ENCODE measurements at places on chromosomes 7 and 10.

GRCh38 chr10:43244783-43245182 lies 22.1 kb downstream of the RASGEF1A start:
- no peak for DNase-seq

DNA sequence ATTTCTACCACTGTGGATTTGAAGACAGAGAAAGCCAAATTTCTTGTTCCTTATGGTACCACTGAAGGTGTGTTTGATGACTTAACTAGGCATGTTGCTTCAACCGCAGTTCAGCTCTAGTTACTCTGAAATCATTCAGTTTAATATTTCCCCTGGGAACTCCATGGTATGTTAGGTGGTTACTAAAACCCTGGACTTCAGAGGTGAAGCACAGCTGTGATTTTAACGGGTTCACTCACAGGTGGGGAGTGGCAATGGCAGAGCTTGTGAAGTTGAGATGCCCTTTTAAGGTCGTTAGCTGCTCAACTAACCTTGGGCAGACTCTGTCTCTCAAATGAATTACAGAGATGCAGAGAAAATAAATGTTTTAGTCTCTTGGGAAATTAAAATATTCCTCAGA lies 163.6 kb upstream of the PHYHIPL start:
- no peak for DNase-seq

DNA sequence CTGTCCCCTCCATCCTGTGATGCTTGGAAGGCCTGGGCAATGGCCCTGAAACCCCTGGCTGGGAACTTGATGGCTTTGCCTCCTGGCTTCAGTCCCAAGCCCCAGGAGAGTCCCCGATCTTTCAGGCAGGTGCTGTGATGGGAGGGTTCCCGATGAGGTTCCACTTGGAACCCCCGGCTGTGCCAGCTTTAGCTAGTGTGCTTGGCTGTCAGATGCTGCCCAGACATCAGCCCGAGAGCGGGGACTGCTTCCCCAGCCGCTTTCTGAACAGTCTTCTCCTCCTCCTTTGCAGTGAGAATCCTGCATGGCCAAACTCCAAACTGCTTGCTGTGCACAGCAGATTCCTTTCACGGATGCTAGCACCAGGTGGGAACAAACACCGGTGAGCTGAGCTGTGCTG lies 58.1 kb downstream of the PKD1L1 start:
- no peak for DNase-seq

DNA sequence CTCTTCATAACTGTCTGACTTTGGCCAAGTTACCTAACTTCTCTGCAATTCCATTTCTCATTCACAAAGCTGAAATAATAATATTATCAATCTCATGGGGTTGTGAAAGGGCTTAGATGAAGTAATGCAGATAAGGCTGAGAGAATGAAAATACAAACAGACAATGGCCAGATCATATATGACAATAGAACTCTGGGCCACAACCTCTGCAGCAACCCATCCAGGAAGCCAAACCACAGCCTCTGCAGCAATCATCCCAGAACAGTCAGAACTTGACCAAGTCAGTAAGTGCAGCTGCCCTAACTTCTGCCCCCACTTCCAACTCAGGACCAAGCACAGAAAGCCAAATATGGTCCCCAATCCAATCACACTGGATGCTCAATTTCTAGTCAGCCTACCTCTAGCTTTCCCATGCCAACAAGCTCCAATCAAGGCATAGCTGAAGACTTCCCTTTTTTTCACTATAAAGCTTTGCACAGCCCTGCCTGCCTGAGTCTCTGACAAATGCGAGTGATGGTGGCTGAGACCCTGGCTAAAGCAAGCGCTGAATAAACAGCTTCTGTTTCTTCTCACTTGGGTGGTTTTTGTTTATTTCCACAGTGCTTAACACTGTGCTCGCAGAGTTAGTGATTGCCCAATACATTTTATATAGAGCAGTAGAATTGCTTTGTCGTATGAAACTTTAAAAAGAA lies 34.8 kb upstream of the TNPO3 start:
- DNase-seq: no peak

DNA sequence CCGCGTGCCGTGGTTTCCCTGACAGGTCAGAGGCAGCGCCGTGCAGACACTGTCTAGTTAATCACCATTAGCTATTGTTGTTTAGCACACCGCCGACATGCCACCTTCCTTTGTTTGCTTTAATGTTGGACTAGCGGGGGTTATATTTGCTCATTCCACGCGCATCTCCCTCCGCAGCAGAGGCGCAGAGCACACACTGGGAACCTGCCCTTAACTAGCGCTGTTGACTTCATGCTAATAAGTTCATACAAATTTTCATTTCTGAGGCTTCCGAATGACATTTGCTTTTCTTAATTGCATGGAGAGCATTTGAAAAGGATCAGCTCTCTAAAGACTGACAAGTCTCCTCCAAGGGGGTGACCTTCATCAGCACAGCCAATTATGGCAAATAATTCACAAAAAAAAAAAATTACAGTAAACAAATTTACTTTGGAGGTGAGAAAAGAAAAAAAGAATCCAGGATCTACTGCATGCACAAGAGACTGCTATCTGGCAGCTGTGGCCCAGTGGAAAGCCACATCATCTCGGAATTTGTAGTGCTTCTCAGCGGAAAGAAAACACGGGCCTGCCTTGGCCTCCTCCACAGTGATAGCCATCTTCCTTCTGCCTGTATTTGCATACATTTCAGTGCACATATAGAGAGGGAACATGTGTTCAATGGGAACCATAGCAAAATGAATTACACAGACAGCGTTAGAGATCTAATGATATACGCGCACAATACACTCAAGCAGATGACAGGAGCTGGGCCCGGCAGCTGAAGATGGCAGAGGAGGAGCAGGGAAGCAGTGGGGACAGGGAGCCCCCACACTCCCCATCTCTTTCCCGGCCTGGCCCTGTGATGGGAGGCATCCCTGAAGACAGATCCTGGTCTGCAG lies 94.2 kb downstream of the EBF3 start:
- DNase-seq: no peak

DNA sequence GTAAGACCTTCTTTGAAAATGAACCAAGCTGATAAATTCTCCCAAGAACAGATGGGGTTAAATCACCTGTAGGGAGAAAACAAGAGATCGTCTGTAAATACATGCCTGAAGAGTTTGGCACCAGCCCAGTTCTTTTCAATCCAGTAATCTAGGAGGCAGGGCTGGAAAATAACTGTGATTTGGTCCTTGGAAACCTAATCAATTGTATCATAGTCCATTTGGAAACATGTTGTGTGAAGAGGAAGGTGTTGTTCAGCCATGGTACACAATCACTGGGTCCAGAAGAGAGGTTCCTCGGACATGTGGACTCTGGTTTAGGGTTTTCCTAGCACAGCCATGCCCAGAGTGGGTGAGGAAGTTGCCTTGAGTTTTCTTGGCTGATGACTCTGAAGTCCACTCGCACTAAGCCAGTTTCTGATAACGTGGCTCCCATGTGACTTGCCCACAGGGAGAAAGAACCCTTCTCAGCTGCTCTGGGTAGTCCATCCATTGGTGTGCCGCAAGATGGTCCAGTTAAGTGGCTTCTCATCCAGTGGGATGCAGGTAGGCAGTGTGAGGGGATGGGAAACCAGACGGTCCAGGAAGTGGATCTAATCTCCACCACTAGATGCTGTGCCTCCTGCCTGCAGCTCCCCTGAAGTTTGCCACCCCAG lies 5.1 kb downstream of the BLNK start:
- DNase-seq: no peak

GRCh38 chr10:25627606-25628005 lies 306.4 kb upstream of the MYO3A start:
- no peak for DNase-seq

- no peak for DNase-seq
These were observed 55.6 kb upstream of the BET1 start for GRCh38 chr7:94059746-94060145.

DNA sequence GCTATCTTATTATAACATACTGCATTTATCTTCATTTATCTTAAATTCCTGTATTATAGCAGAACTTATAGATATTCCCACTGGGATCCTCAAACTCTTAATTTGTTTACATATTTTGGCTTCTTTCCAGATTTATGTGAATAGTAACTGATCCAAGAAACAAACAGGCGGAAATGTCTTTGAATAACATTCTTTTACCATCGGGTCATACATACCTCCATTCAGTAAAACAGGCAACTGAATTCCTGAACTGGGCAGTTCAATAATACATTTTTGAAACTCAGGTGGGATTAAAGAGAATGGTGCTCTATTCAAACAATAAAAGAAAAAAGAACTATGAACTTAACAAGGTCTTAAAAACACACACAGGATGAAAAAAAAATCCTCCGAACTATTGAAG lies 337.4 kb downstream of the CRPPA start:
- DNase-seq: no peak

DNA sequence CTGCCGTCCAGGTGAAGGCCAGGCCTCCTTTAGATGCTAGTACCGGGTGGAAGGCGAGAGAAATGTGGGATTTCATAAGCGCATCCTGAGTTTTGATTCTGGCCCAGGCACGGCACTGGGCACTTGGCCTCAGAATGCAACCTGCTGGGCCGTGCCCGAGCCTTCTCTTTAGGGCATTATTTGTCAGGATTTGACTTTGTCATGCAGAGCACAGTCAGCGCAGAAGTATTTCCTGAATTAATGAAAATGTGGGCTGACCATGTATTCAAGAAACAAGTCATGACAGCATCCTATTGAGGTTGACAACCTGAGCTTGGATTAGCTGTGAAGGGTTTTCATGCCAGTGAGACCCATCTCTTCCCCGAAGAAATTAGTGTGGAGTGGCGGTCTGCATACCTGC lies 34.4 kb downstream of the RCC1L start:
- DNase-seq: no peak

DNA sequence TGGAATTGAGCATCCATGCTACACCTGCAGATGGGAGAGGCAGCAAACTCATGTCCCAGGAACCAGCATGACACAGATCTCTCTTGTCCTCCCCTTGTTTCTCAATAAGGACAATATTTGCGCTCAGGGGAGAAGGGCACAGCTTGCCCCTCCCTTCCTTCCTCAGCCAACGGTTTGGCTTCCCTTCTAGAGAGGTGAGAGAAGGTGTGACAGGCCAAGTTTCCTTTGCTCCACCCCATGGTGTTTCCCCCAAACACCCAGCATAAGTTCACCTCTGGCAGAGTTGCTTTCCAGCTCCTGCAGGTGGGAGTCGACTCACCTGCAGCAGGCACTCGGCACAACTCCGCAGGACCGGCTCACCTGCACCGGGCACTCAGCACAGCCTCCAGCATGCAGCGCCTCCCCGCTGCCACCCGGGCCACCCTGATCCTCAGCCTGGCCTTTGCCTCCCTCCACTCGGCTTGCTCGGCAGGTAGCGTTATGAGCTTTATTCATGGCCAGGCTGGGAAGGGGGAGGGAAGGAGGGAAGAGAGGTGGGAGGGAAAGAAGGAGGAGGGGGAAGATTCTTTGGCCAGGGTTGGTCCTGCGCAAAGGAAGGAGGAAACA lies at the start of the genes ATP6V0A4 and TMEM213:
ATP6V0A4 (minus strand) TSS at position 482 of the 606 bp plus-strand sequence. CDS start 26,949 bp downstream, outside the sequence.
TMEM213 (plus strand) TSS at position 280 of the 606 bp plus-strand sequence; CDS start at position 391, 111 bp downstream.
- DNase-seq: no peak

- DNase-seq: peak; percentile 22
These were observed 59.2 kb downstream of the WIPF3 start for GRCh38 chr7:29865526-29865925.

DNA sequence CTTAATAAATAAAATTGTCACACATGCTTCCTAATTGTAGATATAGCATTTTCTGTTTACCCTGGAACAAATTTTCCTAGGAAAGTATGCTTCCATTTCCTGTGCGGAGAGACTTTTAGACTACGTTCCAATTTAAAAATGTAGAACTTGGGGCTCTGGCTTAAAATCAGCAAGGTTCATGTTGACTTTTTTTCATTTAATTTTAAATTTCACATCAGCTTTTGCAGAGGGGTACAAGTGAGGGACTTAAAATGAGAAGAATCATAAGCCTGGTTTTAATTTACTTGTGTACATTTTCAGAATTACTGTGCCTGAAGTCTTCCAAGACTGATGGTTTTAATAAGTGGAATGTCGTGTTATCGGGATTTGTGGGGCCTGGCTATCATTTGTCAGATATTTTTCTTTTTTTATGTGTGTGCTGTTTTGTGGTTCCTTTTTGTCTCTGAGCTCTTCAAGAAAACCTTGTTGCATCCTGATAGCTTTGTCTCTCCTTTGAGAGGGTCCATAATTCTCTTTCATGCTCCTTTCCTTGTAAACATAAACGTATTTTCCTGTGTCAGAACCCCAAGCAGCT lies 8.8 kb upstream of the ATRNL1 start:
- DNase-seq: no peak

DNA sequence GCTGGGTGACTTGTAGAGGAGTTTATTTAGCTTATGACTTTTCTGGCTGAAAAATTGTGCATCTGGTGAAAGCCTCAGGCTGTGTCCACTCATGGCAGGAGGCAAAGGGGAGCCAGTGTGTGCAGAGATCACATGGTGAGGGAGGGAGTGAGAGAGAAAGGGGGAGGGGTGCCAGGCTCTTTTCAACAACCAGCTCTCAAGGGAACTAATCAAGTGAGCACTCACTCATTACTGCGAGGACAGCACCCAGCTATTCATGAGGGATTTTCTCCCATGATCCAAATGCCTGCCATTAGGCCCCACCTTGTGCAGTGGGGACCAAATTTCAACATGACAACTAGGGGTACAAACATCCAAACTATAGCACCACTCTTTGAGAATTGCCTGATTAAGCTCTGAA lies 590.2 kb downstream of the MAGI2 start:
- DNase-seq: no peak

DNA sequence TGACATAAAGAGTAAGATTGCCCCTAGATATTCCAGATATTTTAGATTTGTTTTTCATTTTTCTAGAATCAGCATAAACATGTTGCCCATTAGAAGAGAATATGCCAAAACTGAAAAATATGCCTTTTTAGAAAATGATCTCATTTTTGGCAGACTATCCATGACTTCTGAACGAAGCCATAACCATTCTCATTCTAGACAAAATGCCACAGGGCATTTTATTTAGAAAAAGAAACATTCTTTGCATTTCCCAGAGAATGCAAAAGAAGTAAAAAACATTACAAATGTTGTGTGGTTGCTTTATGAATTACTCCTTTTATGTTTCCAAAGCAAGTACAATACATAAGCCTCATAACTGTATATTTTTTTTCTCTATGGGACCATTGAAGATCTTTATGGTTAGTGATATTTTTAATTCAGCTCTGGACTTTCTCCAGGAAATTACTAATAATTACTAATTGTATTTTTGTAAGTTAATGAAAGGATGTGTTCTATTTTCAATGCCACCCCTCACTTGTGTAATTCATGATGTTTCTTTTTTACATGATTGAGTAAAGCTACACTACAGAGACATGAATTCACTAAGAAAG lies 109.6 kb upstream of the SEM1 start:
- no peak for DNase-seq

GRCh38 chr7:4233621-4234497 lies 448.2 kb upstream of the FOXK1 start:
- DNase-seq: no peak

- DNase-seq: no peak
These were observed 7.2 kb downstream of the HOXA13 start for GRCh38 chr7:27192546-27193334.

- DNase-seq: no peak
These were observed 27.1 kb downstream of the DAGLB start for GRCh38 chr7:6420680-6421079.

Data from brain pericyte (primary cell).